NCI-H446 treated with DMSO at 0.1 percent for 48 hours (cell line): ENCODE measurements at places on chromosomes 1 and 21.
A peak's percentile ranks its signal among the peaks of the same experiment; 100 is the strongest.

DNA sequence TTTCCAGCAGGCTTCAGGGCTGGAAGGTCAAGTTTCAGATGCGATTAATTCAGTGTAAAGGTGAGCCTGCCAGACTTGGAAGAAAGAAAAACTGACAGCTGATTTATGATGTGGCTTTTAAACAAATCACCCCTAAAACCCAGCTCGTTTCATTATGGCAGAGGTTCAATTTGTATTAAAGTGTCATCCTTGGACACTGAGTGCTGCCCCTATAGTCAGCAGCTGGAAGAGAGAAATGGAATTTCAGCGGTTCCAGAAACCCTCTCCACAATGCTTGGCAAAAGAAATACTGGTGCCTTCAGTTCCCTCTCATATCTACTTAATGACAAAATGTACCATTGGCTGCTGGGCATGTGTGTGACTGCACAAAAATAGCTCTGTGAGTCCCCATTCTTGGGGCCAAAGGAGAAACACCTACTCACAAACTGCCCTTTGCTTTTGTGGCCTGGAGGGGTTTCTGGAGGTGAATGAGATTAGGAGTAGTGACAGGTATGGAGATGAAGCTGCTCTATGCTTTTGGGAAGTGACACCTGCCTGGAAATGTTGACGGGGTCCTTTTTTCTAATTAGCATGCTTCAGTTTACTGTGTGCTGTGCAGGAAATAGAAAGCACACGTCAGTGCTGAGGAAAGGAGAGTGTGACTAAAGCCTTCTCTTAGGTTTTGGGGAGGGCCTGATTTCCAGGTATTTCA is 95.1 kb upstream of the TSPAN2 start:
- DNase-seq: no peak

DNA sequence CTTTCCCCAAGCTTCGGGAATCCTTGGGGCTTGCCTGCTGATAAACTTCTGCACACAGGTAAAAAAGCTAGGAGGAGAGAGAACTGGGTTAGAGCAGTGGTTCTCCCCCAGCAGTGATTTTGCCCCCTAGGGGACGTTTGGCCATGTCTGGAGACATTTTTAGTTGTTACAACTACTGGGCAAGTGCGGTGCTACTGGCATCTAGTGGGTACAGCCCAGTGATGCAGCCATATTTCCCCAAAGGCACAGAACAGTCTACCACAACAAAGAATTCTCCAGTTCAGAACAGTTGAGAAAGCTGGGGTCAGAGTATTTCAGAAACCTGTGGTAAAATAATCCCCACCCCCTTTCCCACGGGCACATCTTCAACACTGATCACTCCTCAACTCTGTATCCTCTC is 41.3 kb downstream of the LRRC71 start:
- no peak for DNase-seq

DNA sequence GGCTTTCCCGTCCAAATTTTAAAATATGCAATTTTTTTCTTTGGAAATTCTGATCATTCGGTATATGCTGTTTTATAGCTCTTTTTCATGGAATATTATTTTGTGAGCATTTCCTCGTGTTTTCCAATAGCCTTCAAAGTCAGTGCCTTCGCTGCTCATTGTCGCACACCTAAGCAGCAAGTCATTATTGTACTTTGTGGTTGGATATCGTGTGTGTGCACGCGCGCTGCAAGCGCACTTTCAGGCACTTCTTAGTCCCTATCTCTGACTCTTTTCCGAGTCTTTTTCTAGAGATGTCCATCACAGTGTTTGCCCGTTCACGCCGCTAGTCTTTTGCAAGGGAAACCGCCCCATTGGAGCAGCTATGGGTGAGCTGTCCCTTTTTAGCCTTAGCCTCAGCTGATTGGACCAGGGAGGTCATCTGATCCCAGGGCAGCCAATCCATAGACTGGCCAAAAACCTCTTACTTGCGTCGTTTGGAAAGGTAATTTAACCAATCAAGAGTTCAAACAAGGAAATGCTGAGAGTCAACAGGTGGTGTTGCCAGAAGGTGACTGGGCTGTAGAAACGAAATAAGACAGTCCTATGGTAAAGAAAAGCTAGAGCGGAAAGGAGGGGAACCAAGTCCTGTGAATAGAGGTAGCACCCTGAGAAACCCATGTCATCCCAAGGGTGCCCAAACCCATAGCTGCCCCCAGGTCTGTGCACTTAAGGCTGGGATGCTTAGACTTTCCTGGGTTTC is 710 bp upstream of the HYI start:
- no peak for DNase-seq

DNA sequence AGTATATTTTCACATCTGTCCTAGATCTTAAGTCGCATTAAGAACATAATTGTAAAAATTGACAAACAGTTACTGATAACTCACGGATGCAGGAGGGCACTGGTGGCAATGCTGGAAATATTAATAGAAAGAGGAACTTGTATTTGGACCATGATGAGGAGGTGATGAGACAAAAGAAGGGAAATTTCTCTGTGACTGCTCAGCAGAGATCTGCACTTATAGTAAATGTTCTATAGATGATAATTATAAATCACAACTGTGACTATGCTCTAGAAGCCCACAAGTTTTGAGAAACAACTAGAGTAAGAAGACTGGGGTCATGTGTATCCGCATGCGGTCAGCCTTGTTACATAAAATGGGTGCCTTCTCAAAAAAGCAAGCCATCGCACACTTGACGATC is 8.7 kb upstream of the DUSP12 start:
- DNase-seq: no peak

DNA sequence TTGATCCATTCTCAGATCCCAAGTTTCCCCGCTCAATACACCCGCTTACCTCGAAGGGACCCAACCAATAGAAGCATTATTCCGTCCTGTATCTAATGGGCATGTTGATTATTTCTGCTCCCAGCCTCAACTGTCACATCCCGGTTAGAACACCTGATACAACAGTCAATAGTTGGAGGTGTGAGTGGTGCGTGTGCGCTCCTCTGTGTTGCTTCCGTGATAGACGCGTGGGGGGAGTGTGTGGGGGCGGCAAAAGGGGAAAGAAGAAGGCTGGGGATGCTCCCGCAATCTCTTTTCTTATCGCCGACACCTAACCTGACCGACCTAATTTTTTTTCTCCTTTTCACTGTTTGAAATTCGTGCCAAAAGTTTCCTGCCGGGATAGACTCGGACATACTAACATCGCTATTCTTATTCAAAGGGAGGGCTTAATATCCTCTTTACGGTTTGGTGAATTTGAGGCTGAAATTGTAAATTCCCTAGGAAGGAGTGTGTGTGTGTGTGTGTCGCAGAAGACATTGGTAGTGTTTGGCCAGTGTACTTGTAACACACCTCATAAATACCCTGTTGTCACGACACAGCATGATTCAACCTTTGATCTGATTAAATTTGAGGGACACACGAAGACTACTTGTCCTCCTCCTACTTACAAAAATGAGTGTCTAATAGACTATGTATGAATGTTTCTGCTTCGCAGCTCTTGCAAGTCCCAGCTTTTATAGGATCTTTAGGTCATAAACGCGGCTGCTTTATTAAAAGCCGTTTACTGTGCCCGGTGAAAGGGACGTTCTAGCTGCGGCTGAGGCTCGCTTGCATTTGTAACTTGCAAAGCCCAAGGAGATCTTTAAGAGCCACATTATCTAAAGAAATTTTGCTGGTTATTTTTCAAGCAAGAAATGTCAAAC is 1.5 kb upstream of the PROX1 start:
- DNase-seq: no peak

- no peak for DNase-seq
These were observed 41.8 kb downstream of the TRPM2 start for GRCh38 chr21:44395260-44395659.

- no peak for DNase-seq
These were observed 140.5 kb downstream of the RHOU start for GRCh38 chr1:228875741-228876140.

DNA sequence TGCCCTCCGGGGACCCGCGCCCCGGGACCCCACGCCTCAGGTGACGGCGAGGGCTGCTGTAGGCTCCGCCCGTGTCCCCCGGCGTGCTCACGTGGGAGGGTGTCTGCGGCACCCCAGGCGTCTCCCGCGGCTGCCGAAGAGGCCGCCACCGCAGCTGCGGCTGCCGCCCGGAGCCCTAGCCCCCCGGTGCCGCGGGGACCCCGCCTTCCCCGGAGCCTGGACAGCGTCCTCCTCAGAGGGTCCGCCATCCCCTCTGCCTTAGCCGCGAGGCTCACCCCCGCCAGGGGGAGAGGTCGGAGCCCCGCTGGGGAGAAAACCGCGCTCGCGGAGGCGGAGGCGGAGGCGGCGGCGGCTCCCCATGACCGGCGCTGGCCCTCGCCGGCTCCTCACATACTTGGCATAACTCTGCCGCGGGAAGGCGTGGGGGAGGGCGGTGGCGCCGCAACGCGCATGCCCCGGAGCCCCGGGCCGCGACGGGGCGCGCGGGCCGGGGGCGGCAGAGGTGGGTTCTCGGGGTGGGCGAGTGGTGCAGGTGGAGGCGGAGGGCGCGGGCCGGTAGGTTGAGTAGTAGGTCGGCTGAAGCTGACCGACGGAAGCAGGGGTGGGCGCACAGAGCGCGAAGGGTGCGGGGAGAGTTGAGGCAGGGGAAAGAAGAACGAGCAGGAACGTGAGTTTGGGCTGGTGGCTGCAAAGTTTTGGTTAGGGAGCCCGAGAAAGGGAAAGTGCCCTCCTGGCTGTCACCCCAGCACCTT is 700 bp upstream of the SYDE2 start:
- DNase-seq: peak; percentile 16

- peak; percentile 45 for DNase-seq
These were observed 3.1 kb upstream of the YRDC start for GRCh38 chr1:37811027-37811655.
